LHCN-M2 (cell line): ENCODE measurements at places on chromosomes 6 and 20.

- no peak for DNase-seq
These were observed 116.6 kb downstream of the TSHZ2 start for GRCh38 chr20:53088786-53089185.

DNA sequence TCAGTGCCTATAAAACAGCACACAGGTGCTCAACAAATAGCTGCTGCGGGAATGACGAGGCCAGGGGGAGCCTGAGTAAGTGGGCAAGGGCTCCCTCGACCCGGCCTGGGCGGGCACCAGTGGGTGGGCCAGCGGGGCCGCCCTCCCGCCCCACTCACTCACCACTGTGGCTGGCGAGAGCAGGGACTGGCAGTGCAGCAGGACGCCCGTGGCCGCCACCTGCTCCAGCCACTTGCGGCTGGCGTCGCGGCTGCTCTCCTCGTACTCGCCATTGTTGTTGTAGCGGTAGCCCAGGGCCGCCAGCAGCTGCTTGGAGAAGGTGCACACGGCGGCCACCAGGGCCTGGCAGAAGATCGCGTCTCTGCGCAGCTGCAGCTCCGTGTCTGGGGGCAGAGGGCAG, 191.5 kb downstream of the PREX1 start:
- DNase-seq, result no peak

- DNase-seq, result no peak
These were observed 6.6 kb downstream of the NCOA3 start for GRCh38 chr20:47508278-47508677.

- DNase-seq, result peak; percentile 89
These were observed 842.2 kb downstream of the EPHA7 start for GRCh38 chr6:92577077-92577719.

- no peak for DNase-seq
These were observed 36.7 kb downstream of the EBF4 start for GRCh38 chr20:2729251-2729713.

DNA sequence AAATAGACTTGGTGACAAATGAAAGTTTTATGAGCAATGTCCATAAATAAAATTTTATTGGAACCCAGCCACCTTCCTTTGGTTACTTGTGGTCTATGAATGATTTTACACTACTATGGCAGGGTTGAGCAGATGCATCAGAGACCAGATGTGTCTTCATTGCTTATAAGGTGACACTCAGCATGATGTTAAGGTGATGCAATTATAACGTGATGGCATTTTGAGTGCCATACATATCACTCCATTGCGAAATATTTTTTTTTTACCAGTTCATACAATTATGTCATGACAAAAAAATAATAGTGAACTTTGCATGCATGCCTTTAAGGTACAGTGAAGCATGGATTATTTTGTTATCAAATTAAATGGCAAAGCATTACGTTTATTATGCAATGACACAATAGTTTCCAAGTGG, 96.0 kb downstream of the ADTRP start:
- peak; percentile 78 for DNase-seq

- DNase-seq, result no peak
These were observed 63.8 kb downstream of the ELOVL5 start for GRCh38 chr6:53284901-53285300.

DNA sequence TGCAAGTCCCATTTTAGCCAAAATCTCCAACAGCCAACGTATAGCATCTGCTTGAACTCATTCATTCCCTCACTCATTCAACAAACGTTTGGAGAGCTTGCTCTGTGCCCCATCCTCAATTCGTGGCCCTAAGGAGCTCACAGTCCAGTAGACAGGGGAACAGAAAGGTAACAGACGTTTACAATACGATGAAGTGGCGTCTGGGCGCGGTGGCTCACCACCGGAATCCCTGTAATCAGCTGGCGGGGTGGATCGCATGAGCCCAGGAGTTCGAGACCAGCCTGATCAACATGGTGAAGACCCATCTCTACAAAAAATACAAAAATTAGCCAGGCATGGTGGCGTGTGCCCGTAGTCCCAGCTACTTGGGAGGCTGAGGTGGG, 790 bp upstream of the E2F1 start:
- DNase-seq, result no peak

GRCh38 chr6:37699887-37700619, 2.4 kb upstream of the MDGA1 start:
- DNase-seq, result no peak

- DNase-seq, result no peak
These were observed 179.3 kb upstream of the DTNBP1 start for GRCh38 chr6:15841937-15842726.

DNA sequence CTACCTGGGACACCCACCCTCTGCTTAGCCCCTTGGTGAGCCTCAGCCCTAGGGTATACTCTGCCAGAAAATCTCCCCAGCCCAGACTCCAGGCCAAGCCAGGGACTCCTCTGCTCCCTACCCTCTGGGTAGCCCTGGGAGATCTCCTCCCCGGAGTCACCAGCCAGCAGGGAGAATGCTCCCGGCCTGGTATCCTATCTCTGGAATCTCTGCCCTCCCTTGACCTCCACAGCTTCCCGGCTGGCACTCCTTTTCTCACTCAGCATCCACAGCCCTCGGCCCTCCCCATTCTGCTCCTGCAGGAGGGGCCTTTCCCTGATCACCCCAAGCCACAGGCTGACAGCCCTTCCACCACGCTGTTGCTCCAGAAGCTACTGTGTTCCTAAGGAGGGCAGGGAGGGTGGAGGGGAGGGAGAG, 22.6 kb downstream of the NOL4L start:
- DNase-seq, result no peak

GRCh38 chr20:1491281-1491840, at the start of gene SIRPB2:
SIRPB2 (minus strand) TSS chr20:1491420; CDS start chr20:1491359, 61 bp downstream.
- DNase-seq, result no peak

GRCh38 chr6:148888856-148889255, 142.0 kb downstream of the UST start:
- no peak for DNase-seq

DNA sequence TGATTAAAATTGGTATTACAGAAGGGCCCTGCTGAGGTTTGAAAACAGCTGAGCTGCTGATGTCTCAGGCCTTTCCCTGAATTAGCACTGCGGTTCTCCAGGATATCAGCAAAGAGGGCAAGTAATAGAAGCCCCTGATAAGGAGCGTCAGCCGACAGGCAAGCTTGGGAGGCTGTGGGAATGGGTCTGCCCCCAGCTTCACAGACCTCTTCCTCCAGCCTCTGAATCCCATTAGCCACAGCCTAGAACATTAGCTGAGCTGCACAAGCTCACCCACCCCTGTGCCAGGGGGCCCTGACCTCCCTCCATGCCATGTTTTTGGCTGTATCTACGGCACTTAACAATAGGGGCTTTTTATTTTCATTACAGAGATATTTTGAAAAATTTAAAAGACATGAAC, 59.9 kb downstream of the VAPB start:
- no peak for DNase-seq

DNA sequence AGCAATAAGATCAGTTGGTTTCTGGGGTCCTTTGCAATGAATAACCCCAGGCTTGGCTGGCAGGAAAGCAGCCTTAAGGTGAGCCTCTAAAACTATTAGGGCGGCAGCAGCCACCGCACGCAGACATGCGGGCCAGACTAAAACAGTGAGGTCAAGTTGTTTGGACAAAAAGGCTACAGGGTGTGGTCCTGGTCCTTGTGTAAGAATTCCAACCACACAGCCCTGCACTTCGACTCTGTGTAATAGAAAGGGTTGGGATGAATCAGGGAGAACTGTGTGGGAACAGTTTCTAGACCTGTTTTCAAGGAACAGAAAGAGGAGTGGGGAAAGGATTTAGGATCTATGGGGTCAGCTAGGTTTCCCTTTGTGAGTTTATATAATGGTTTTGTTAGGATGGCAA, 237.6 kb downstream of the SMOC2 start:
- DNase-seq, result no peak

GRCh38 chr20:22617160-22617559, 32.8 kb upstream of the FOXA2 start:
- DNase-seq, result no peak

DNA sequence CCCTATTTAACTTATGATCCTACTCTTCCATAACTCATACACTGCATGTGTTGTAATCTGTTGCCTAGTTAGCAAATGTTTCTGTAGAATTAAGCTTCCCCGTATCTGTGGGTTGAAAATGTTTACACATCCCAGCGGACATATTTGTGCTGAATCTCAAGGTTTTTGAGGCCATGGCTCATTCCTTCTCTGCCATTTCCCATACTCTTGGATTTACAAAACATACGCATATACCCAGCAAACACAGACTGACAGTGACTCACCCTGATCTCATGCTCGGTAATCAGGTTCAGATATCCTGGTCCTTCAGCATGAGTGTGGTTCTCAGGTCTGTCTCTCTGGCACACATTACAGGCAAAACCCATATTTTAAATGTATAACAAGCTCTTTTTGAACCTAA, 58.7 kb downstream of the AGPAT4 start:
- peak; percentile 80 for DNase-seq

DNA sequence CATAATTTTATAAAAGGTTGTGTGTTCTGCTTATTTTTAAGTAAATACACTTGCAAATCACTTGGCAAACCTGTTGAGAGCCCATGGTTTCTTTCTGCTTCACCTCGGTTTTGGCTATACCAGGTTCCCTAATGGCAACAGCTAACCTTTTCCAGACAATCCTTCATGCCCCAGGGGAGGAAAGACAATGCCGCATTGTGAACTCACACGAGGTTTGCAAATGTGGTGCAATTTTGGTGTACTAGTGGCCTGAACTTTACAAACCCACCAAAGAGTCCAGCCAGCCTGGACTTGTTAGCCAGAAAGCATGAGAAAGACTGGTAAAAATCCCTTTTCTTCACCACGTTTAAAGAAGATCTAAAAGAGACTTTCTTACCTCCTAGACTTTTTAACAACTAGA, 84.8 kb upstream of the SOX4 start:
- no peak for DNase-seq

DNA sequence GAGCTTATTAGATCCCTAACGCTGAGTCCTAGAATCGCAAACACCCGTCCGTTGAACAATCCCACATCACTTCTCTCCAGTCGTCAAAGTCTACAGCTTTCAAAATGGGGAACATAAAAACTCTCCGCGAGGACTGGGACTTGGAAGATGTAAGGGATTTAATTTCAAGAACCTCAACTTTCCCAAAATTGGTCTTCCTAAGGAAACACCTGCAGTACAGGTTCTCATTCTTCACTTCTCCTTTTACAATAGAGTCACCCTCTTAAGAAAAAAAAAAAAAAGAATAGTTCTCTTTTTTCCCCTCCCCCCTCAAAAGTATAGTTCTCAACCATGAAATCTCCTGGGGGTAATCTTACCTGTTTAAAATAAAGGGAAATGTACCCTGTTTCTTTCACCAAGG, 6.6 kb upstream of the ZBTB22 start:
- DNase-seq, result no peak

- no peak for DNase-seq
These were observed 10.1 kb downstream of the SMIM28 start for GRCh38 chr6:138387577-138388368.
